ENCODE measurements at places on chromosomes 13 and 19.

GRCh38 chr13:80342471-80343371 lies 1.8 kb upstream of the SPRY2 start:
- H3K4me3 ChIP-seq = peak overlapping the region; percentile 99
- H3K36me3 ChIP-seq = no peaks in the 10 kb centered on the region
- H3K4me1 ChIP-seq = peaks cover 7% of the 10 kb centered on the region
- peak overlapping the region; percentile 52 for H3K27ac ChIP-seq
- DNase-seq = peak; percentile 82

- H3K27me3 ChIP-seq = no peaks in the 10 kb centered on the region
- no peak for DNase-seq
- no peak overlapping the region for H3K27ac ChIP-seq
- H3K4me3 ChIP-seq = no peak overlapping the region
Measured at GRCh38 chr13:57665481-57665880, 33.9 kb downstream of the PCDH17 start.

DNA sequence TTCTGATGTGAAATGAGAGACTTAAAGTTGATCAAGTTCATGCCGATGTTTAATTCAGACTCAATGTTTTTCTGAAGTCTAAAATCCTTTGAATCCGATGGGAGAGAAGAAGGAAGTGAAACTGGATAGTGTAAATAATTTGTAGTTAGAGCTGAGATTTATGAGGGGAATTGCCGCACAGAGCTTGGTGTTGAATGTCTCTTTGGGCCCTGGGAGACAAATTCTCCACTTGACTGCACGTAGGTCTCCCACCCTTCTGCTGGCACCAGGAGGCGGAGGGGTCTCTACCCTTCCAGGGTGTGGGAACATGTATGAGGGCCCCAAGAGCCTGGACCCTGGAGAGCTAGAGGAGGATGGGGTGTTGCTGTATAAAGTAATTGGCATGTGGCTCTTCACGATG lies 140.8 kb upstream of the SERP2 start:
- H3K4me3 ChIP-seq = no peak overlapping the region
- peak overlapping the region; percentile 100 for H3K27ac ChIP-seq
- H3K4me1 ChIP-seq = peaks cover 50% of the 10 kb centered on the region
- H3K36me3 ChIP-seq = no peaks in the 10 kb centered on the region

DNA sequence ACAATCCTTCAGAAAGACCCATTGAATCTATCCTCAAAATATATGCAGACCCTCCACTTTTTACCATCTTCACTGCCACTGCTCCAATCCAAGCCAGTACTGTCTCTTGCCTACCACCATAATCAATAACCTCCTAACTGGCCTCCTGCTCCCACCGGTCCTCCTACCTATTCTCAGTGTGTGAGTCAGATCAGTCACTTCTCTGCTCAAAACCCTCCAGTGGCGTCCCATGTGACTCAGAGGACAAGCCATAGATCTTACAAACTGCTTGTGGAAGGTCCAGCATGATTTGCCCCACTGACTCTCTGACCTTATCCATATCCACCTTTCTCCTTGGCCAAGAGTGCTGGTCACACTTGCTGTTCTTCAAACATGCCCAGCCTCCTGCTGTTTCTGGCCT lies 23.4 kb upstream of the MBNL2 start:
- no peaks in the 10 kb centered on the region for H3K27me3 ChIP-seq
- no peak overlapping the region for H3K27ac ChIP-seq
- peaks cover 12% of the 10 kb centered on the region for H3K4me1 ChIP-seq
- no peak overlapping the region for H3K4me3 ChIP-seq
- DNase-seq = no peak

DNA sequence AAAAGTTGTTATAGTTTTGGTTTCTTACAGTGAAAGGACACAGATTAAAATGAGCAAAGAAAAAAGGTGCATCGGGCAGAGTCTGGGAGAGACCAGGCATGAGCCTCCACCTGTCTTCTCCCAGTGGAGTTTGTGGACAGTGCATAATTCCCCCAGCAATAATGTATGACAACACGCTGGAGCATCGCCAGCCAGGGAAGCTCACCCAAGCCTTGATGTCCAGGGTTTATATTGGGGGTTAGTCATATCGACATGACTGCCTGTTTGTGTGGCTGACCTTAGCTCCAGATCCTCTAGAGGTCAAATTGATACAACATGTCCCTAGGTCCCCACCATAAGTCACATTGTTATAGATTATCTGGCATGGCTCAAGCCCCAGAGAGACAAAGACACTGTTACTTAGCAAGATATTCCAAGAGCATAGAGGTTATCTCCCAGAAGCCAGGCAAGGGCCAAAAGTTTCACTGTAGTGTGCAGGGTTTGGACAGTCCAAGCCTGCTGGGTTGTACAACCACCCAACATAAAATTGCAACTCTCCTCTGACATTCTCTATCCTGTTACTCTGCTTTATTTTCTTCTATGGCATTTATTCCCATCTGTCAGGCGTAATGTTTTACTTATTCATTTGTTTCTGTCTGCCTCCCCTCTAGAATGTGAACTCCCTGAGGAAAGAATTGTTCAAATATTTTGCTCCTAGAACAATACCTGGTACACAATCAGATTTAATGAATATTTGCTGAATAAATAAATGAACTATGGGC lies 5.6 kb upstream of the KLK13 start:
- no peaks in the 10 kb centered on the region for H3K36me3 ChIP-seq
- H3K4me1 ChIP-seq = peaks cover 23% of the 10 kb centered on the region
- peak overlapping the region; percentile 89 for H3K27ac ChIP-seq
- H3K4me3 ChIP-seq = peak overlapping the region; percentile 21
- DNase-seq = peak; percentile 83
